Stimulated activated CD8-positive, alpha-beta memory T cell treated with anti-CD3 and anti-CD28 coated beads, Interleukin-7, amount 100 ng/mL, for 24 hours (primary cell): ENCODE measurements at places on chromosomes 12 and 14.

- DNase-seq: no peak
These were observed 6.0 kb downstream of the TMCC3 start for GRCh38 chr12:94644141-94644979.

DNA sequence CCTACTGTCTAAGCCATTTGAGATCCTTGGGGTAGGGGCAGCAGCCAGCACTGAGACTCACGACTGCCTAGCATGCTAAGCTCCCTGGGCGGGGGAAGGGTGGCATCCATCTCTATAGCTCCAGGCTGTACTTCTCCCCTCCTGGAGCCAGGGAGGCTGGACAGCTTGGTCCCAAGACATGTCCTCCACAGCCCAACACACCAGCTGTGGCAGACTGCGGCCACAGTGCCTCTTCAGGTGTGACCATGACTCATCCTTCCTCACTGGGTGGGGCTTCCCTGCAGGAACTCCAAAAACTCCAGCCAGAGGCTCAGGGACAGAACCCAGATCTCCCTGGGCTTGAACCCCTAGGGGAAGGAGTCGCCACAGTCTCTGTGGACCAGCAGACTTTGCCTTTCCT, 193.9 kb downstream of the GPHN start:
- no peak for DNase-seq

- DNase-seq: peak; percentile 9
These were observed 584 bp downstream of the VRK1 start for GRCh38 chr14:96797582-96798349.

DNA sequence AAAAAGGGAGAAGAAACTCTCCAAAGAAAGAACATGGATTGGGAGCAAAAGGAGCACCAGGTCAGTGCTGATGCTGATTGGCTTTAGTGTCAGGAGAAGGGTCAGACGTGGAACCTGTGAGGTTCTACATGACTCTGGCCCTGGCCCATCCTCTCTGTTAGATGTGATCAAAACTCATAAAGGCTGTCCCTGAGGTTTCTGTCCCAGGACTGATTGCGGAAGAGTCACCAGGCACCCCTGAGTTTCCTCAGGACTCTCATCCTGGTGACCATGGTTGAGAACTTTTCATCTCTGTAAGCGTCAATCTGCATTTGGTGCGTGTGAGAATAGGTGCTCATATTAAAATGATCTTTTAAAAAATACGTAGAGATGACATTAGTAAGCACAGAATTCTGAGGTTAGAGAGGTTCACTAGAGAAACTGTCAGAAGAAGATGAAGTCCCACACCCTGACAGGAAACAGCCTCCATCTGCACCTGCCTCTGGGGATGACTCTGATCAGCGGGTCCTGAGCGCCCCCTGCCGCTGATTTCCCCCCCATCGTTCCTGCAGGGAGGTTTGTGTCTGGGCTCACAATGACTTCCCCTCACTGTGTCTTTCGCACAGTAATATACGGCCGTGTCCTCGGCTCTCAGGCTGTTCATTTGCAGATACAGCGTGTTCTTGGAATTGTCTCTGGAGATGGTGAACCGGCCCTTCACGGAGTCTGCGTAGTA, 741.8 kb downstream of the TMEM121 start:
- DNase-seq: peak; percentile 82

DNA sequence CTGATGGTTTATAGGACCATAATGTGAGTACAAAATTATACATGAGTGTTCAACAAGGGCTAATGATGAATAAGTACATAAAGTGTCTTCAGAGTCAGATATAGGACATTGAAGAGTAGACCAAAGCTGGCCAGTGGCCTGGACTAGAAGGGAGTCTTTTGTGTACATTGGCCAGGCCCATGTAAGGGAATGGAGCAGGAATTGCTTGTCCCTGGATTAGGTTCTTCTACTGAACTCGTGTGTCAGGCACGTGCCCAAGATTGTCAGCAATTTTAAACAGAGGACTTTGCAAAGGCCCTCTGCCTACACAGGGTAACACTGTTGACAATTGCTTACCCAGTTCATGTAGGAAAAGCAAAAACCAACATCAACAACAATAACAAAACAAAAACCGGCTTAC, 196.0 kb upstream of the SEL1L start:
- no peak for DNase-seq

GRCh38 chr12:108282160-108282559, 57.0 kb downstream of the CMKLR1 start:
- DNase-seq: no peak

- DNase-seq: no peak
These were observed 40.3 kb downstream of the TIMELESS start for GRCh38 chr12:56408799-56409417.
